CD4-positive, alpha-beta T cell treated with Interleukin-2 at 100 ng/mL for 4 hours (primary cell): ENCODE measurements at places on chromosomes 12 and 14.
A peak's percentile ranks its signal among the peaks of the same experiment; 100 is the strongest.

DNA sequence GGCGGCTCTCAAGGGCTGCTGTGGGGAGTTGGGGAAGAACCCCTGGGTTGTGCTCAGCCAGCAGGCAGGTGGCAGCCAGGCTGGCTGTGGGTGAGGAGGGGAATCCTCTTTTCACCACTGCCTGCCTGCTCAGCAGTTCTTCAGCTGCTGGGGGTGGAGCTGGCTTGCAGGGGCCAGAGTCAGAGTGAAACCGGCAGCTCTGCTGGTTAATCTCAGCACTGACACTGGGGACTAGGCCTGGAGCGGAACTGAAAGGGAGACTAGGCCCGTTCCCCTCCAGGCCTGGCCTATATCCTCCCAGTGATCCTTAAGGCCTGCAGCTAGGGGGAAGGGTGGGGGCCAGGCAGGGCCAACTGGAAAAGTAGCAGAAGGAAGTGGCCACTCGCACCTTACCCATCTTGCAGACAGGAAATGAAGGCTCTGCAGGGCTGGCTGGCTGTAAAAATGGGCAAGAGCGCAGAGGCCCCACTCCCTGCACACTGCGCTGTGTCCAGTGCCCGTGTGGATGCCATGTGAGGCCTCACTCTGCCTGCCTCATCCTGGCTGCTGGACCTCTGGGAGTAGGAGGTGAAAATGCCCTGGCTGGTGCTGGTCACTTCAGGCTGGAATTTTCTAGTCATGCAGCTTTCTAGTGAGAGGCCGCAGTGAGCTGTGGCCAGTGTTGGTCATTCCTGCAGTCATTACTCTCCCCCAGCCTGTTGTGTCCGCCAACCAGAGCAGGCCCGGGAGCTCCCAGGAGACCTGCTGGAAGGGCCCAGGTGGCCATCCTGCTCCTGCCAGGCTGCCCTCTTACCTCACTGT lies 39.4 kb downstream of the SH2B3 start:
- DNase-seq: peak; percentile 87

DNA sequence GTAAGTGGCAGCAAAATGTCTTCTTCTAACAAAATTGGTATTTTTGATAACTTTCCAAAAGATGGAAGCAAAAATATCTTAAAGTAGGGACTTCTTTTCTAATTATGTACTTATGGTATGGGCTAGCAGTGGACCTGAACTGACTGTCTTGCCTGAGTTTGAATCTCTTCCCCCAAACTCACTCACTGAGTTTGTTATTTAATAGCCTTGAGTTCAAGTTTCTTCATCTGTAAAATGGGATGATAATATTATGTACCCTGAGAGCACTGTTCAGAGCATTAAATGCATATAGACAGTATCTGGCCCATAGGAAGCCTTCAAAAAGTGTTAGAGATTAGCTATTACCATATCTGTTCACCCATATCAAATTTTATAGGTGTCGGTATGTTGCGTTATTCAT lies 210.4 kb upstream of the NUDT4 start:
- no peak for DNase-seq

GRCh38 chr12:26100666-26101349 lies 24.0 kb downstream of the BHLHE41 start:
- DNase-seq: no peak

DNA sequence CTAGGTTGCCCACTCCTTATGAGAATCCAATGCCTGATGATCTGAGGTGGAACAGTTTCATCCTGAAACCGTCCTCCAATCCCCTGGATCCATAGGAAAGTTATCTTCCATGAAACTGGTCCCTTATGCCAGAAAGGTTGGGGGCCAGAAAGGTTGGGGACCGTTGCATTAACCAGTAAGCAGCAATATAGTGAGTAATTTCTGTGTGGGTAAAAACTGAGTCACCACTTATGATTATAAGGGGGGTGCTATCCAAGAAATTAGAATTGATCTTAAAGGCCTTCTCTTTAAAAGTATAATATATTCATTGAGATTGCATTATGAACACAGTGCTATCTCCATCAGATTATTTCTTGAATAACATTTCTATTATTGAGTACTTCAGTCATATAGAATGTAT lies 97.2 kb downstream of the PCNX1 start:
- no peak for DNase-seq

GRCh38 chr12:103181366-103182152 lies 224.1 kb downstream of the ASCL1 start:
- no peak for DNase-seq

GRCh38 chr14:38145142-38145541 lies 62.6 kb upstream of the SSTR1 start:
- DNase-seq: no peak

DNA sequence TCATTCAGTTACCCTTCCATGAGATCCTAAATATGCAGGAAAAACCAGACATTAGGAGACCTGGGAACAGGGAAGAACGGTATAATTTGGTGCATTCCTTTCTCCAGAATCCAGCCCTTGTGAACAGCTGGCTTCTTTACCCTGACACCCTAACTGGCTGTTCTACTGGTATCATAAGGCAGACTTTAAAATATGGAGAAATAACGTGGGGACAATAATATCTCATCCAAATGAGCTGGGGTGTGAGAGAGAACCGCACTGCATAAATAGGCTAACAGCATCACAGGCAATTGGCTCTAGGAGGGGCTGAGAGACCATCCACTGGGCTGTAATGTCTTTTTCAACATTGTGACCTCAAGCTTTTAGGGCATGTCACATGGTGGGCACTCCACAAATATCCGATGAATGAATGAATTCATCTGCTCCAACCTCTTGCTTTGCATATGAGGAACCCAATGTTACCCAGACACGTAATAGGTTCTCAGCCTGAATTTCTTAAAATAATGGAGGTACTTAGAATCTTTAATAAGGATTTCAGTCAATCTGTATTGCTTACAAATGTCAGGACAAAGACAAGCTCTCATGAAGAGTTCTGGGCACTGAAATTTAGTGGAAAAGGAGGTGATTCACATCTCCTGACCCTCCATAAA lies 157.9 kb downstream of the SAMD4A start:
- DNase-seq: no peak

- DNase-seq: no peak
These were observed 22.7 kb downstream of the MFAP5 start for GRCh38 chr12:8639936-8640335.

- DNase-seq: no peak
These were observed 207.7 kb downstream of the RAD51B start for GRCh38 chr14:68027276-68027675.

DNA sequence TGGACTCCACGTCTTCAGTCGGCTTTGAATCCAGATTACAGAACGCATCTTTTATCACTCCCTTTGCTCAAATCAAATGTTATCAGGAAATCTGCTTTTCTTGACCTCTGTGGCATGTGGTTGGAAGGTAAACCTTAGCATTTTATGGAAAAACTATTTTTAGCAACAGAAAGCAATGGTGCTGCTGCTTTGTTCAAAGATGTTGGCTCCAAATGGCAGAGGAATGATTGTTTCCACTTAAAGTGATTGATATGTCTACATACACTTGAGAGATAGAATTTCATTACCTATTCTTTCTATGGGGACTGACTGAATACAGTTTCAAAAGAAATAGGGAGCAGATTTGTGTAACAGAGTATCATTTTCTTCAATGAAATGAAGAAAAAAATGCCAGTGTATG lies 761.2 kb downstream of the NOVA1 start:
- no peak for DNase-seq

GRCh38 chr12:117580015-117580717 lies 218.7 kb upstream of the NOS1 start:
- DNase-seq: no peak

DNA sequence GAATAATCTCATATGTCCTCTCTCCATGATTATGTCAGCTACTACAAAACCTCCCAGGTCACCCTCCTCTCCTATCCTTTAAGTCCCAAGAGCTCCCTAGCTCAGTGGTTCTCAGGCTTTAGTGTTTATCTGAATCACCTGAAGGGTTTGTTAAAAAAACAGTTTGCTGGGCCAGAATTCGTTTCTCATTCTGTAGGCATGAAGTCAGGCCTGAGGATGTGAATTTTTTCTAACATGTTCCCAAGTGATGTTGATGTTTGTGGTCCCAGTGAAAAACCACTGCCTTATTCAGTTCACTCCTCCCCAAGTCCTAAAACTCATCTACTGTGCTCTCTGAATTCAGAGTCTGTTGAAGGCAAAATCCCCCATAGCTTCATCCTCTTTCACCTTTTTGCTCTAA lies 241.4 kb downstream of the ETNK1 start:
- no peak for DNase-seq

DNA sequence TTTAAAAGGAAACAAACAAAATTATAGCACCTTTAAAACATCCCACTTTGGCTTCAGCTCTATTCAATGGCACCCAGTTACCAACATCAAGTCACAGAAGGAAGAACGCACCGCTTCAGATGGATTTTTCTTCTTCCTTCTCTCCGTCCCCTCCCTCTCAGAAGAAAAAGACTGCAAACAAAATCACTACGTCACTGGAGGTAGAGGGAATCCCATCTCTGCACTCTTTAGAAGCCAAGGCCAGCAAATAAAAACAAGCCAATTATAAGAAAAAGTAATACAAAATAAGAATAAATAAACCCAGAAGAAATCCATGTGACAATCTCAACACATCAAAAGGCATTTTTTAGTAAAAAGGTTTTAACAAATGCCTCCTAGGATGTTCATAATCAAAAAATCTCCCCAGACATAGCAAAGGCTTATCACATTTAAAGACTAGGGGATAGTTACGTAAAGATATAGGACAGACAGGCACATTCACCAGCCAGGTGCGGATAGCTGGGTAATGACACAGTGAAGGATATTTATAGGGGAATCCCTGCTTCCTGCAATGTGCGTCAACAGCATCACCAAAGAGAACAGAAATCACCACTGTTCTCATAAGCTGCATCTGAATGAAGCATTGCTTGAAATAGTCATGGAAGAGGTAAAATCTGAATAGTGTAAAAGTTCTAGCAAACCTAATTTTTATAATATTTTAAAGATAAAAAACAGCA lies 89.4 kb downstream of the R3HDM2 start:
- DNase-seq: no peak

GRCh38 chr14:69797573-69798338 lies 715 bp upstream of the SLC10A1 start:
- DNase-seq: no peak

DNA sequence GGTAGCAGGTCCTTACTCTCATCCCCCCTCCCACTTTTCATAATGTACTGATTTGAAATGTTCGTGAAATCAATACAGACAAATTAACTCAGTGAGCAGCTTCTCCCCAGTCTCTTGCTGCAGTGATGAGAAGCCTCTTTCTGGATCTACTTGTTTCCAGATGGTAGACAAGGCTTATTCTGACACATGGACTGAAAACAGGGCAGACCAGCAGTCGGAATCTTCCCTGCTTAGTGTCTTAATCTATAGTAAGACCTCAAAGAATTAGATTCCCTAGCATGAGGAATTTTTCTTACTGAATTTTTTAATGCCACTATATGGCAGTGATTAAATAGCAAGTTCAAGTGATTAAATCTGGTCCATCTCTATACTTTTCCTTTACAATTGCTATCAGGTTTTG lies 120.1 kb downstream of the RGS6 start:
- no peak for DNase-seq

DNA sequence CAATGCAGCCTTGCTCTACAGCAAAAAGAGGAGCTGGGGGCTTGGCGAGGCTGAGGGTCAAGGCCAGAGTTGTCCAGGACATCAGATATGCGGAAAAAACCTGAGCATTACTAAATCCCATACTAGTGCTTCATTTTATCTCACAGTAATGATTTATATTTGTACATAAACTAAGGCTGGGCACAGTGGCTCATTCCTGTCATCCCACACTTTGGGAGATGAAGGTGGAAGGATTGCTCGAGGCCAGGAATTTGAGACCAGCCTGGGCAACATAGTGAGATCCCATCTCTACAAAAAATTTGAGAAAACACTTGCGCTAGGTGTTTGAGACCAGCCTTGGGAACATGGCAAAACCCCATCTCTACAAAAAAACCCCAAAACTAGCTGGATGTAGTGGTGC lies 11.6 kb upstream of the JPH4 start:
- DNase-seq: no peak

- DNase-seq: no peak
These were observed 37.7 kb downstream of the GLT8D2 start for GRCh38 chr12:104012331-104012730.

DNA sequence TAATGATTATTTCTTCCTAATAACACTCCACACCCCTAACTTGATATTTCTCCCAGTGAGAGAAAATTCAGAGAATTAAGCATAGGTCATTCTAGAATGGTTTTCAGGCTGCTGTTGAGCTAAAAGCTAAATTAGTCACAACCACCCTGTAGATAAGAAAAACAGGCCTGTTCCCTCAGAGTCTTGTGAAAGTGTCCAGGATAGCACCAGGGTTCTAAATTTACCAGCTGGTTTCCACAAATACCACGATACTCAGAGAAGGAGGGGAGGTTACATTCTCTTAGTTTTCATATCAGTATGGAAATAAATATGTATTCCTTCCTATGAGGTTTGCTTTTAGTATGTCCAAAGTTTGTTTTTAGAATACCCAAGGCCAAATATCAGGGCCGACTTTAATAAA lies 66.0 kb upstream of the YARS2 start:
- no peak for DNase-seq

DNA sequence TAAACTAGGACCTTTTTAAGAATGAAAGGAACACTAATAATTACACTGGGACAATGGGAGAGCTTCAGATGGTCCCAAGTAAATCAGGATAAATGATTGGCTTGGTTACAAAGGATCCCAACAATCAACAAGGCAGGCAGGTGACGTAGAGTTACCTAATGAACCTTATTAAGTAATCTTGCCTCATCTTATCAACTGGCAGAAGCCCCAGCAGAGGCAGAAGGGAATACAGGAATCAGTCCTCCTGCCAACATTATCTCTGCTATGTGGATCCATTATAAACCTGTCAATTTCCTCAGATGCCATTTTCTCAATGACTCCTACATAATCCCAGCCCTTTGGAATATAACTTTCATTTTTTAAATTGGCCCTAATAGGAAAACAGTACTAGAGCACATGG lies 11.4 kb downstream of the DCAF5 start:
- DNase-seq: no peak

- DNase-seq: no peak
These were observed 68.1 kb downstream of the BORCS5 start for GRCh38 chr12:12425001-12425400.

DNA sequence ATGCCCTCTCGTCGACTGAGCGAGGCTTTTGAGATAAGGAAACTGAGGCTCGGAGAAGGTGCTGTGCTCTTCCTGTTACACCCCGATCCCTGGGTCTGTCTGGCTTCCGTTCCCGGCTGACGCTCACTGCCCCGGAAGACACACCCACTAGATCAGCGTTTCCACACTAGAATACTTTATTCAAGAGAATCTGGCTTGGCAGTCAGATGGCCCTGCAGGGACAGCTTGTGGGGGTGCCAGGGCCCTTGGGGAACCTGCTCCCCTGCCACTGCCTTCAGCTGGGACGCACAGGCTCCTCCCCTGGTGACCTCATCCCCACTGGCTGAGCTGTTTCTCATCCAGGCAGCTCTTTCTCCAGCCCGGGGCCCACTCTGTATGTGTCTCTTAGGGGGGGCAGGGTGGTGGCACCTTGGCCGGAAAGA lies 13.7 kb downstream of the PGF start:
- peak; percentile 62 for DNase-seq

- no peak for DNase-seq
These were observed 434.4 kb upstream of the PDE3A start for GRCh38 chr12:19933924-19934323.

- no peak for DNase-seq
These were observed 103.4 kb upstream of the RBM19 start for GRCh38 chr12:114069507-114069906.

GRCh38 chr12:82517808-82518207 lies 159.5 kb downstream of the METTL25 start:
- no peak for DNase-seq
